LHCN-M2 (cell line): ENCODE measurements at places on chromosomes 13 and 19. TPM values are rescaled to one million over a fixed set of nuclear protein-coding genes. Genes with fewer than 3 reads are reported as not detected.

Gene KEAP1
- 84.3 and 84.6 TPM in 2 replicates for total RNA-seq

Gene APOC1
- total RNA-seq: 2.5 and 5.1 TPM in 2 replicates

Gene CADM4
- 0.69 TPM in 1 of 2 replicates, not detected in the other for total RNA-seq

Gene PLPPR3
- 0.06 TPM in 1 of 2 replicates, not detected in the other for total RNA-seq

Gene IL12RB1
- total RNA-seq: not detected in 2 replicates

Gene ATP4A
- not detected in 2 replicates for total RNA-seq

Gene KIR3DL1
- total RNA-seq: not detected in 2 replicates

Gene CGB3
- not detected in 2 replicates for total RNA-seq

Gene IGLON5
- not detected in 2 replicates for total RNA-seq

Gene KIR2DL3
- not detected in 2 replicates for total RNA-seq

Gene ZNF285
- total RNA-seq: 1.4 and 2.2 TPM in 2 replicates

Gene RNF225
- total RNA-seq: 0.29 TPM in 1 of 2 replicates, not detected in the other

Gene TNNT1
- total RNA-seq: 52.6 and 73.4 TPM in 2 replicates

Gene LYPD3
- total RNA-seq: 0.17 TPM in 1 of 2 replicates, not detected in the other

Gene PRR19
- 2.2 and 2.3 TPM in 2 replicates for total RNA-seq

Gene IZUMO2
- not detected in 2 replicates for total RNA-seq

Gene SBK2
- total RNA-seq: 0.71 and 1.5 TPM in 2 replicates

Gene SLITRK6
- not detected in 2 replicates for total RNA-seq

Gene MTRF1
- 10.2 and 10.9 TPM in 2 replicates for total RNA-seq

Gene CGB5
- 1.1 TPM in 1 of 2 replicates, not detected in the other for total RNA-seq

Gene PROZ
- not detected in 2 replicates for total RNA-seq

Gene NECTIN2
- total RNA-seq: 68.4 and 79.6 TPM in 2 replicates

Gene ARHGAP35
- total RNA-seq: 23.4 and 29.3 TPM in 2 replicates

Gene METTL21C
- total RNA-seq: not detected in 2 replicates

Gene PTPRS
- total RNA-seq: 53.2 and 63.0 TPM in 2 replicates

Gene ADAMTSL5
- total RNA-seq: 0.75 and 3.1 TPM in 2 replicates

Gene KLF1
- total RNA-seq: not detected in 2 replicates

Gene OR4F17
- not detected in 2 replicates for total RNA-seq

Gene TRPC4
- total RNA-seq: 0.26 and 1.1 TPM in 2 replicates

Gene FREM2
- not detected in 2 replicates for total RNA-seq

Gene SIGLEC8
- total RNA-seq: not detected in 2 replicates

Gene ZNF93
- total RNA-seq: 23.3 and 30.8 TPM in 2 replicates

Gene KLK2
- not detected in 2 replicates for total RNA-seq

Gene EFNA2
- total RNA-seq: 0.13 TPM in 1 of 2 replicates, not detected in the other

Gene STOML3
- total RNA-seq: not detected in 2 replicates

Gene SH2D3A
- total RNA-seq: not detected in 2 replicates

Gene SLC6A16
- total RNA-seq: 0.11 TPM in 1 of 2 replicates, not detected in the other

Gene SCN1B
- 1.4 and 2.3 TPM in 2 replicates for total RNA-seq

Gene MTMR6
- 34.0 and 34.8 TPM in 2 replicates for total RNA-seq

Gene LIM2
- not detected in 2 replicates for total RNA-seq

Gene DHDH
- 0.96 TPM in 1 of 2 replicates, not detected in the other for total RNA-seq

Gene RUBCNL
- total RNA-seq: 0.06 and 0.13 TPM in 2 replicates

Gene CD22
- total RNA-seq: 1.0 and 2.2 TPM in 2 replicates

Gene LYL1
- not detected in 2 replicates for total RNA-seq

Gene NALCN
- total RNA-seq: 5.0 and 7.0 TPM in 2 replicates

Gene EBI3
- 0.11 TPM in 1 of 2 replicates, not detected in the other for total RNA-seq

Gene PGLYRP2
- total RNA-seq: not detected in 2 replicates

Gene SMIM44
- not detected in 2 replicates for total RNA-seq

Gene ZNF160
- 19.0 and 20.6 TPM in 2 replicates for total RNA-seq

Gene CYP4F12
- not detected in 2 replicates for total RNA-seq

Gene EDNRB
- 1.7 and 2.1 TPM in 2 replicates for total RNA-seq

Gene PRSS57
- not detected in 2 replicates for total RNA-seq

Gene C19orf38
- total RNA-seq: not detected in 2 replicates
